ENCODE measurements at places on chromosomes 16 and 17. TPM values are rescaled to one million over a fixed set of nuclear protein-coding genes. Genes with fewer than 3 reads are reported as not detected.

OTOA gene
- total RNA-seq, result not detected

GRCh38 chr17:66625311-66625767 is 209.6 kb upstream of the CACNG5 start:
- H3K4me3 ChIP-seq, result no peak overlapping the region
- H3K36me3 ChIP-seq, result no peaks in the 10 kb centered on the region
- peak; percentile 42 for DNase-seq
- H3K27ac ChIP-seq, result no peak overlapping the region
- no peaks in the 10 kb centered on the region for H3K27me3 ChIP-seq

CDH1 gene
- 73.2 TPM for total RNA-seq

DNA sequence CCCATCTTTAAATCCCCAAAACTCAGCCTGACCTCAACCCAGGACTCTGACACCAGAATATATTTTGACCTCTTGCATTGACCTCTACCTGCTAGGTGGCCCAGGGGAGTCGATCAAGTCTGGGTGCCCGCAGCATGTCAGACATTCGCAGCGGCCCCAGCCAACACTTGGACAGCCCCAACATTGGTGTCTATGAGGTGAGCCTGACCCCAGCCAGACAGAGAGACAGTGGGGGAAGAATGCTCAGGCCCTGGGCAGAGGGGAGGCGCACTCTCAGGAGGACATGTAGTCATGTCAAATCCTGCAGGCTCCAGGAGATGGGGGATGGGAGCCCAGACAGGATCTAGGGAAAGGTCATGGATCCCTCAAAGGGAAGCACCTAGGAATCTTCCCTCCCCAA is 5.4 kb downstream of the GUCY2D start:
- H3K36me3 ChIP-seq, result no peaks in the 10 kb centered on the region
- peaks cover 11% of the 10 kb centered on the region for H3K4me1 ChIP-seq
- no peak for DNase-seq
- H3K27ac ChIP-seq, result no peak overlapping the region
- H3K4me3 ChIP-seq, result no peak overlapping the region

PRR35 gene
- total RNA-seq, result not detected

GRCh38 chr17:55154101-55154500 is 110.7 kb upstream of the HLF start:
- H3K27ac ChIP-seq, result no peak overlapping the region
- H3K36me3 ChIP-seq, result no peaks in the 10 kb centered on the region
- DNase-seq, result no peak
- no peak overlapping the region for H3K4me3 ChIP-seq
- H3K4me1 ChIP-seq, result peaks cover 32% of the 10 kb centered on the region

- H3K4me3 ChIP-seq, result no peak overlapping the region
- peaks cover 44% of the 10 kb centered on the region for H3K36me3 ChIP-seq
- no peaks in the 10 kb centered on the region for H3K4me1 ChIP-seq
- H3K27me3 ChIP-seq, result no peaks in the 10 kb centered on the region
These were observed 818 bp upstream of the NRN1L start for GRCh38 chr16:67883872-67884261.

GRCh38 chr17:80561541-80562114 is 17.0 kb downstream of the RPTOR start:
- H3K27ac ChIP-seq, result no peak overlapping the region
- no peaks in the 10 kb centered on the region for H3K4me1 ChIP-seq

KCNH4 gene
- total RNA-seq, result not detected

GRCh38 chr16:25481636-25482035 is 210.1 kb upstream of the HS3ST4 start:
- H3K36me3 ChIP-seq, result no peaks in the 10 kb centered on the region
- H3K27ac ChIP-seq, result no peak overlapping the region
- H3K27me3 ChIP-seq, result peaks cover 35% of the 10 kb centered on the region
- no peak for DNase-seq
- H3K4me3 ChIP-seq, result no peak overlapping the region
- H3K4me1 ChIP-seq, result no peaks in the 10 kb centered on the region

KRT20 gene
- 1.5 TPM for total RNA-seq

- H3K4me1 ChIP-seq, result peaks cover 19% of the 10 kb centered on the region
- H3K27ac ChIP-seq, result no peak overlapping the region
- H3K27me3 ChIP-seq, result no peaks in the 10 kb centered on the region
- no peak for DNase-seq
These were observed 92.6 kb upstream of the CBX4 start for GRCh38 chr17:79931817-79932309.

DNA sequence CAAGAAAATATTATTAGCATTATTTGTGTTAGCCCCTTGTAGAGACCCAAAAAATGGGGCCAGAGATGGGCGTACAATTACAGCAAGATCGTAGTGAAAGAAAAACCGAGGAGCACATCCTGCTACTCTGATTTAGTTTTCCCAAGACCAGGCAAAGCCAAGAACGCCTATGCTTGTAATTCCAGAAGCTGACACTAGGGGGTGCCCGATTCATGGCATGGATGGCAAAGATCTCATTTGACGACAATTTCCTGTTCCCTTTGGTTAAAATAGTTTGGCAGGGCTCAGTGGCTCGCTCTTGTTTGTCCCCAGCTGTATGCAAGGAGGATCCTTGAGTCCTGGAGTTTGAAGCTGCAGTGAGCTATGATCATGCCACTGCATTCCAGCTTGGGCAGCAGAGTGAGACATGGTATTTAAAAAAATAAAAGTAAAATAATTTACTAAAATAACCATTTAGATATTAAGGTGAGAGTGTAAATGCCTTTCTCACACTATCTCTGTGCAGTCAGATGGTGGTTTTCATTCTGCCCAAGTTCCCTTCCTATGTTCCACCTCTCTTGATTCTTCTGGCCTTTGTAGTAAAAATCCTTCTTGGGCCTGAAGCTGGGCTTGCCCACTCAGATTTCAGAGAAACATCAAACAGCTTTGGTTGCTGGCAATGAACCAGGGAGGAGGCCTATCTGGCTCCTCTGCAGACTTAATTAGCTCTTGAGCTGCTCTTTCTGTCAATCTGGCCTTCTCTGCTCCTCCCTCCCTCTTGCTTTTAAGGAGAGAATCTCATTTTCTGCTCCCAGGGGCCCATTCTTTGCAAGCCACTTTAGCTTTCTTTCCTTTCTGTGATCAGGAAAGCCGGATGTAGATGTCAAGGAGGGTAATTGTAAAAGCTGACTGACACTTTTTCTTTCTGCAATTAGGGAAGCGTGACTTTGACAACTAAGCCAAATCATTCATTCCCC is 31.2 kb downstream of the TMEM238L start:
- no peaks in the 10 kb centered on the region for H3K36me3 ChIP-seq
- H3K4me3 ChIP-seq, result no peak overlapping the region
- no peak overlapping the region for H3K27ac ChIP-seq
- no peaks in the 10 kb centered on the region for H3K27me3 ChIP-seq

TP53TG3 gene
- total RNA-seq, result not detected

PLSCR3 gene
- 43.8 TPM for total RNA-seq

FBXW10B gene
- 1.2 TPM for total RNA-seq

DNA sequence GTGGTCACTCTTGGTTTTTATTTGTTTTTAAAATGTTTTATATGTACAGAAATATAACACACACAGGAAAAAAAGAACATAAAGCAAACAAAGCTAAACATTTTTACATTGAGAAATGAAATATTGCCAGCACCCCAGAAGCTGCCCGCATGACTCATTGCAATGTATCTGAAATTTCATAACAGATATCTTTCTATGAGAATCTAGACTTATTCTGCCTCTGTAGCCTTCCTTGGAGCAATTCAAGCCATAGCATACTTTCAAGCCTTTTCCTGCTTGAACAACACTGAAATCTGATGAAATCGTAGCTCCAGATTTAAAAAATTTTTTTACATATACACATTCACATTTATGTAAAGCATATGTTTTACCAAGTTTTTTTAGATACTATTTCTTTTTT is 86.9 kb downstream of the RBBP6 start:
- no peaks in the 10 kb centered on the region for H3K4me1 ChIP-seq
- no peaks in the 10 kb centered on the region for H3K36me3 ChIP-seq
- no peak overlapping the region for H3K27ac ChIP-seq
- no peak for DNase-seq
- H3K4me3 ChIP-seq, result no peak overlapping the region

GRCh38 chr16:1923299-1924034 is 5.3 kb upstream of the HS3ST6 start:
- no peaks in the 10 kb centered on the region for H3K27me3 ChIP-seq
- 0 out of 2 replicates have a peak overlapping the region, but pooled peaks have one; percentile 16 for H3K4me3 ChIP-seq
- H3K27ac ChIP-seq, result peak overlapping the region; percentile 55
- H3K4me1 ChIP-seq, result peaks cover 22% of the 10 kb centered on the region
- peak; percentile 56 for DNase-seq

- no peaks in the 10 kb centered on the region for H3K27me3 ChIP-seq
- H3K36me3 ChIP-seq, result no peaks in the 10 kb centered on the region
- no peak for DNase-seq
- H3K27ac ChIP-seq, result no peak overlapping the region
These were observed 985.7 kb downstream of the CDH8 start for GRCh38 chr16:61050547-61050946.

DNA sequence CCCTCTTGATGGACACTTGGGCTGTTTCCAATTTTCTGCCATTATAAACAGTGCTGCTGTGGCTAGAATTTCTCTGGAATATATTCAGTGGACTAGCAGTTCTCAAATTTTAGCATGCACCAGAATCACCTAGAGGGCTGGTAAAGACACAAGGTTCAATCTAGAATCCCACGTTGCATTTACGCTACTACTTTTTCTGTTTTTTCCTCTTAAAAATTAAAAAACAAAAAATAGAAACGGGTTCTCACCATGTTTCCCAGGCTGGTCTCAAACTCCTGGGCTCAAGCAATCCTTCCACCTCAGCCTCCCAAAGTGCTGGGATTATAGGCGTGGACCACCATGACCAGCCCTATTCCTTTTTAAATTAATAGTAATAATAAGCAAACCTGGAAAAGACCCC is 14.5 kb upstream of the PRM1 start:
- no peak overlapping the region for H3K27ac ChIP-seq
- H3K27me3 ChIP-seq, result no peaks in the 10 kb centered on the region
- no peaks in the 10 kb centered on the region for H3K4me1 ChIP-seq
- H3K4me3 ChIP-seq, result no peak overlapping the region
- H3K36me3 ChIP-seq, result no peaks in the 10 kb centered on the region

GRCh38 chr17:70256751-70257150 is 87.4 kb downstream of the KCNJ2 start:
- no peak overlapping the region for H3K27ac ChIP-seq
- no peak overlapping the region for H3K4me3 ChIP-seq
- H3K4me1 ChIP-seq, result no peaks in the 10 kb centered on the region
- H3K36me3 ChIP-seq, result no peaks in the 10 kb centered on the region
- H3K27me3 ChIP-seq, result no peaks in the 10 kb centered on the region

DNA sequence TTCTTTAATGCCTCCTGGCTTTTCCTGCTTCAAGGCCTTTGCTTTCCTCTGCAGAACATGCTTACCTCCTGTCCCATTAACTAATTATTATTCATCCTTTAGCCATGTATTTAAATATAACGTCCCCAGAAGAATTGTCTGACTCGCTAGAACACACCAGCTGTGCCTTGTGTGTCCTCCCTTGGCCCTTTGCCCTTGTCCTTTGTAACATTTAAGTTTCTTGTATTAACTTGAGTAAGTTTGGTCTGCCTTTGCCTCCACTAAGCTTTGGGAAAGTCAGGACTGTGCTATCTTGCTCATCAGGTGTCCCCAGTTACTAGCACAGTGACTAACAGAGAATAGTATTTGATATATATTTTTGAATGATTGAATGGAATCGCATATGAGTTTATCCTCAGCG is 29.6 kb upstream of the ABCA9 start:
- H3K27me3 ChIP-seq, result no peaks in the 10 kb centered on the region
- H3K4me3 ChIP-seq, result no peak overlapping the region
- no peak overlapping the region for H3K27ac ChIP-seq
- no peak for DNase-seq

CHST5 gene
- 0.32 TPM for total RNA-seq

NXPH3 gene
- total RNA-seq, result 0.10 TPM

Data from HCT116 (cell line).